Vagina (tissue), 2 donors: ENCODE measurements at places on chromosomes 6 and 20.

GRCh38 chr6:14211562-14211942 lies 94.0 kb downstream of the CD83 start:
- DNase-seq, result no peak

- DNase-seq, result no peak
Observed at GRCh38 chr20:60513141-60513540, 554.9 kb downstream of the CDH26 start.

DNA sequence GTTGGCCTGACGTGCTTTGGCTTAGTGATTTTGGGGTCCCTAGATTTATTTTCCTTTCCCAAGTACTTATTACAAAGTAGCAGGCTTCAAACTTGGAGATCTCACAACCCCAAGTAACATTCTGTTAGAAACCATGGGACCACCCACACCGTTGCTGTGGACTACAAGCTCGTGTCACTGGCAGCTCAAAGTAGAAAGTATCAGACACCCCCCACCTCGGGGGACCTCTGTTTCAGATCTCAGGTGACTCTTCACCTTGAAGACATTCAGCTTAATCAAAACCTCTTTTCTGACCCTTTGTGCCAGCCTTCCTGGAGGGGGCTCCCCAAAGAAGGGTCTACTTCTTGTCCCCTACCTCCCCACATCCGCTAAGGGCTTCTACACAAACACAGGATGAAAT lies 15.7 kb upstream of the MYT1 start:
- DNase-seq, result no peak

GRCh38 chr6:166825553-166826145 lies 130.7 kb downstream of the RNASET2 start:
- DNase-seq, result no peak

DNA sequence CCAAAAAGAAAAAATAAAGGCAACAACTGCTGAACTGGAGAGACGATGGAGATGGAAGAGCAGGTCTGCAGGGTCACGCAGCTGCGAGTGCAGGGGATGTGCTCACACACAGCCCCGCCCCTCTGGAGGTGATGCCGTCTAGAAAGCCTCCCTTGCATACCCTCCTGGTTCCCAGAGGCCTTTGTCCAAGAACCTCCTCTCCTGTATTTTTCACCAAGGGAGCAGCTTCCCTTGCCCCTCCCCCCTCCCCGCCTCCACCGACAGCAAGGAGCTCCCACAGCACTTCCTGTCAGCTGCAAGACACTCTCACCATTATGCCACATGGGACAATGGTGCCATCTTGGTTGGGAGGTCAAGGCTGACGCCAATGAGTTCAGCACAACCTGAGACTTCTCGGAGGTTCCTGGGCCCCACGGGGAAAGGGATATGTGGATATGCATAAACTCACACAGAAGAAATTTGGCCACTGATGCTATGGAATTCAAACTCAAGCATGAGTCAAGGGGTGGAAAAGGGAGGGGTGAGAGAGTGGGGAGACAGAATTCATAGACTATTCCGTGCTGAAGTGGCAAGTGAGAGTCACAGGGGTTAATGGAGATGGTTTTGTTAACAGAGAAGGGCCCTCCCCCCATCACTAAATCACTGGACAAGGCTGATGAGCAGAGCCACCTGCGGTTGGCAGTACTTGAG lies 132.9 kb downstream of the SCML4 start:
- DNase-seq, result peak; percentile 55

GRCh38 chr6:152277826-152278329 lies 359.3 kb downstream of the SYNE1 start:
- no peak for DNase-seq

DNA sequence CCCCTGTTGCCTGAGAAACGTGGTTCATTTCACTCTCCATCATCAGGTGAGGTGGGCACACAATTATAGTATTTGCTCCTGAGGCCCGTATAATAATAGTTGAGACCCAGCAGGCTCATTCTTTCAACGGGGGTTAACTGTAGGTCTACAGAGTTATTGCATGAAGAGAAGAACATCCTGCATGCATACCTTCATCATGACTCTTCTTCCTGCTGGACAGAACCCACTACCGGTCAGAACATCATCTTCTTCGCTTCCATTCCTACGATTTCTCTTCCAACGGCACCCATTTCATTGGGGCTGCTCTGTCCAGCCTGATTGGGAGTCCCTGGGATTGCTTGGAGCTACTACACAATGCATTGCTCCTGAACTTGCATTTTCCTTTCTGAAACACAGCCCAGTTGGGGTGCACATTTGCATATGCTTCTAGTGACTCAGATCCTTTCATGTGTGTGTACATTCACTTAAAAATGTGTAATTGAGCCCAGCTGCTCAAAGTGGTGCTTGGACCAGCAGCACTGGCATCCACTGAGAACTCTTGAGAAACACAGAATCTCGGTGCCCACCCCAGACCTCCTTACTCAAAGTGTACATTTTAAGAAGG lies 57.4 kb downstream of the SLC24A3 start:
- DNase-seq, result peak; percentile 34

DNA sequence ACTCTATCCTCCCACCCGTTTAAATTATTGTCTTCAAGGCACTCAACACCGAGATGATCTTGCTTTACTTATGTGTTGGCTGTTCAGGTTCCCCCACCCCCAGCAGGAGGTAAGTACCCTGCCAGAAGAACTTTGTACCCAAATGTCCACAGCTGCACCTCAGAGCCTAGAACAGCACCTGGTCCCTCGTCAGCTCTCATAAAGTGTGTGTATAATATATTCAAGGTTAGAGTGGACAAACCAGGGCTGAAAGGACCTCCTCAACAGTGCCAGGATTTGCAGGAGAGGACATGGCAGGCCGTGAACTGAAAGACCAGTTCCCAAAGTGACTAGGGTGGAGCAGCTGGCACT lies 5.9 kb upstream of the CPXM1 start:
- DNase-seq, result no peak

- DNase-seq, result no peak
Observed at GRCh38 chr20:62782149-62782892, 14.0 kb upstream of the MRGBP start.

GRCh38 chr6:169363590-169363989 lies 109.9 kb upstream of the THBS2 start:
- no peak for DNase-seq

DNA sequence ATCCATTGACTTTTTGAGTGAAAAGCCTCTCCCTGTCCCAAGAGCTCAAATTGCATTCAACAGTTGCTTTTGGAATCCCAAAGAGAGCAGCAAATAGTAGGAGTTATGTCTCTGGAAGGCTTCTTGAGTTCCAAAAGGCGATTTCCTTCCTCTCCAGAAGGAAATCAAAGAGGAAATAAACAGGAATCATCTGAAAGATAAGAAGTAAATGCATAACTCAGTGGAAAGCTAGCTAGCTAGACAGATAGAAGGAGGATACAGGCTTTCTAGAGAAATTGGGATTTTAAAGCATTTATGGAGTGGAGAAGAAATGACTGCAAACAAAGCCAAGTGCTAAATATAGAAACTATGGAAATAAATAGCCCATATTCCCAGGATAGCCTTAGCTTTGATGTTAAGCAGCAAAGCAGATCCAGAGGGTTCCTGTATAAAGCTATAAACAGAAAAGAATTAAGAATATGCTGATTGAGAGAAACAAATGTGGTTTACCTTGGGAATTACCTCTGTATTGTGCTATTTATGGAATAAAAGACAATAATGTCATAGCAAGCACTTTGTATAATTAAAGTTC lies 214.7 kb downstream of the PLCB1 start:
- no peak for DNase-seq

DNA sequence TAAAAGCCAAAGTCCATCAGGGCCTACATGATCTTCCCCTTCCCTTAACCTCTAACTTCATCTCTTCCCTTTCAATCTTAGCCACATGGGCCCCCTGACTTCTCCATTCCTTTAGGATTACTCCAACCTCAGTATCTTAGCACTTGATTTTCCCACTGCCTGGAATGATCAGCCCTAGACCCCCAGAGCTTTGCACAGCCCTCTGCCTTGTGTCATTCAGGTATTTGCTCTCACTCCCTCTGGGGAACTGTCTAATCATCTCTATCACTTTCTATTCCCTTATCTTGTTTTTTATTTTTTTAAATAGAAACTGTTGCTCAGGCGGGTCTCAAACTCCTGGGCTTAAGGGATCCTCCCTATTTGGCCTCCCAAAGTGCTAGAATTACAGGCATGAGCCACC lies 13.3 kb upstream of the ZNFX1 start:
- no peak for DNase-seq

DNA sequence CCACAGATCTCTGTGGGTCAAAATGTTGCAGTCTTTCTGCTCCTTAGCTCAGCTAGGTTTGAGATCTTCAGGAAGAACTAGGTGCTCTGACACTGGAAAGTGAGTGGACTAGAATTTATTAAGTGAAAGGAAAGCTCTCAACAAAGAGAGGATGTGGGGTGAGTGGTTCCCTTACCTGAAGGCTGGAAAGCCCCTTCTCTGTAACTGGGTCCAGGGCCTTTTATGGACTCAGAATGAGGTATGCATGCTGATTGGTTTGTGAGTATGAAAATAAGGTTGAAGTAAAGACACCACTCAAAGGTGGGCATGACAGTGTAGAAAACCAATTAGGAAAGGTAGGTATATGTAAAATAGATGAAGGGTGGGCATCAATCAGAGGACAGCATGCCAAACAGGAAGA lies 485.5 kb downstream of the CD109 start:
- DNase-seq, result no peak

DNA sequence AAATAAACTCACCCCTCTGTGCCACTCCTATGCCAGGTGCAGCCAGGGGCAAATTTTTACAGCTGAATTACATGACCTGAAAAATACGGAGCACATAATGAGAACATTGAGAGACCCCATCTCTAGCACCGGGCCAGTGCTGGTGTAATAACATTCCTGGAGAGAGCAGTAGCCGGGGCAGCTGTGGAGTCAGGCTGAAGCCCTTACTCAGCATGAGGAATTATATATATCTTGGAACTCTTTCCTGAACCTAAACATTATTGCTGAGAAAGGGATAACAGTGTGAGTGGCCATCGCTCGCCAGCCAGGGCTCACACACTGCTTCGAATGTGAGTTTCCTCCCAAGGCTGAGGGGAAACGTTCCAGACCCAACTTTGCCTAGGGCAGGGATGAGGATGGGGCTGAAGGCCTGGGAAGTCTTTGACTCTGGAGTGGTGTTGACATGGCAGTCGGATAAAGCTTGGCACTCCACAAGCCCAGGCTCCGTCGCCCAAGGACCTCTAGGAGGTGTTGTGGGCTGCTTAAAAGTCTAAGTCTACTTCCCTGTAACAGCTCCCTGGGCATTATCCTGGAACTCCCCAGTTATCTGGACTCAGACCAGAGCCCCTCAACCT lies 269.8 kb downstream of the CDC5L start:
- DNase-seq, result no peak

GRCh38 chr6:170346649-170347048 lies 40.1 kb downstream of the FAM120B start:
- no peak for DNase-seq

GRCh38 chr6:52787917-52788316 lies 15.7 kb downstream of the GSTA1 start:
- no peak for DNase-seq

DNA sequence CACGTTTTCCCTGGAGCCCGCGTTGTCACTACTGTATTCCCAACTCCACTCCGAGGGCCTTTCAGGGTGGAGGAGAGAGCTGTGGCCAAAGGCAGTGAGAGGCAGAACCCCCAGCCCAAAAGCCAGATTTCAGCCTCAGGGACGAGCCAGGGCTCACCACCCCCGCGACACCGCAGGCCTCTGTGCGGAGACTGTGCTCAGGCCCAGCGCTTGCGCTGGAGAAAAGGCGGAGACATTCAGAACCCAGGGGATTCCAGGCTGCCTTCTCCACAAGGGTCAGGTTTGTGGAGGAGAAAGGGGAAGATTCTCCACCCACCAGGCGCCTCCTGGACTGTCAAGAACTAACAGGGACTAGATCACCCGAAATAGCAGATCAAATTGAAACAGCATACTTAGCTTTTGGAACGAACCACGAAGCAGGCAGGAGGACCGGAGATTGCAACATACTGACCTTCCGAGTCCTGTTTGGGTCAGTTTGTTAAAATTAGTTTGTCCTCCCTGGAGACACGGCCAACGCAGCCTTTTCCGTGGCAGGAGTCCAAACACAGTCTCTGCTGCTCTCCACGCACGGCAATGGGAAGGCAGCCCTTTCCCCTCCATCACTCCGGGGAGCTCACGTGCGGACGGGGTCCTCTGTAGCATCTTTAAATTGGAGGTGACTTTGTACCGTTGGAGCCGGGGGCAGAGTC lies 14.4 kb downstream of the DLL1 start:
- DNase-seq, result no peak

DNA sequence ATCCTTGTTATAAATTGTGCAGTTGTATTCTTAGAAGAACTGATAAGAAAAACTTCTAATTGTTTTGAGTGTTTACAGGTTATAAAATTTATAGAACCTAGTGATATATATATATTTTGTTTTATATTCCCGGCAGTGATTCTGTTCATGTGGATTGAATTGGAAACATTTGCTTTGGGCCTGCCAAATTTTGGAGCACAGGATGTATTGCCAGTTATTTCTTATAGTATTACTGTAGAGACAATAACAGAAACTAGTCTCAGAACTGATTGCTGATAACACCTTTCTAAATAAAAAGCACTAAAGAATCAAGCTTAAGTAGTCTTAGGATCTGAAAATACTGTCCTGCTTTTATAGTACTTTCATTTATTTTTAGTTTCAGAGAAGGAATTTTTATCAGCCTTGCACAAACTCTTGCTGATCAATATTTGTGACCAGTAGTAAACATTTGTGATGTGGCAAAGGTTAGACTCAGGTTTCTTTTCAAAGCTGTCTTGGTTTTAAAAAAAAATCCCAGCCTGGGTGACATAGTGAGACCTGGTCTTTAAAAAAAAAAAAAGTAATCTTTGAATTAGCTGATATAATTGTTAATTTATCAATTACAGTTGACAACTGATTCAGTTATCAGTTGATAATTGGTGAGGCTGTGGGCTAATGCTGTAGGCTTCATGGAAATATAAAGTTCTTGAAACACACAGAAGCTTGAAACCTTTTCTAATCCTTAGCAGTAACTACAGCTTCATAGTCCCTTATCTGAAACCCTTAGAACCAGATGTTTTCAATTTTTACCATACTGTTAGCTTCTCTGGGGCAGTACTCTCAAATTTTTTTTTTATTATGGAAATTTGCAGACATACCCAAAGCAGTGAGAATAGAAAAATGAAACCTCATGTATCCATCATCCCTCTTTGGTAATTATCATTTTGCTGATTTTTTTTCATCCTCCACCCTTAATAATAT lies 42.4 kb downstream of the RNGTT start:
- DNase-seq, result no peak

- DNase-seq, result no peak
Observed at GRCh38 chr6:5004373-5005037, 668 bp upstream of the RPP40 start.

- no peak for DNase-seq
Observed at GRCh38 chr20:8803065-8803464, 265.8 kb upstream of the PLCB4 start.

- no peak for DNase-seq
Observed at GRCh38 chr20:35341366-35342028, 49.3 kb upstream of the FAM83C start.

DNA sequence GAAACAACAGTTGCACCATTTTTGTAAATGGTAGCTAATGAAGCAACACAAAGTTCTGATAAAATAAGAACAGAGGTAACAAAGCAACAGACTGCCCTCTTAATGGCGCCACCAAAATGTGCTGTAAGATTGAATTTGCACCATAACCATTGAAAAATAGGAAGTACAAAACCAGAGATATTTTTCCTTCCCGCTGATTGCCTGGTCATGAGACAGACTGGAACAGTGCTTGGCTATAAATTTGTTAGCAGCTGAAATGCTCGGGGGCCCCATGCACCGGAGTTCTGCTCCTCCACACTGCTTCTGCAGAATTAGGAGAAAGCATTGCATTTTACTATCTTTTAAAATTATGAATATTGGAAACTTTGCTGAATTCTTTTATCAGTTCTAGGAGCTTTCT lies 164.4 kb upstream of the QKI start:
- no peak for DNase-seq

- DNase-seq, result no peak
Observed at GRCh38 chr6:113338644-113339043, 518.5 kb upstream of the MARCKS start.
